D341Med (cell line): ENCODE measurements at places on chromosomes 1 and 21.

- DNase-seq = no peak
Observed at GRCh38 chr1:52709016-52709415, 10.9 kb upstream of the COA7 start.

DNA sequence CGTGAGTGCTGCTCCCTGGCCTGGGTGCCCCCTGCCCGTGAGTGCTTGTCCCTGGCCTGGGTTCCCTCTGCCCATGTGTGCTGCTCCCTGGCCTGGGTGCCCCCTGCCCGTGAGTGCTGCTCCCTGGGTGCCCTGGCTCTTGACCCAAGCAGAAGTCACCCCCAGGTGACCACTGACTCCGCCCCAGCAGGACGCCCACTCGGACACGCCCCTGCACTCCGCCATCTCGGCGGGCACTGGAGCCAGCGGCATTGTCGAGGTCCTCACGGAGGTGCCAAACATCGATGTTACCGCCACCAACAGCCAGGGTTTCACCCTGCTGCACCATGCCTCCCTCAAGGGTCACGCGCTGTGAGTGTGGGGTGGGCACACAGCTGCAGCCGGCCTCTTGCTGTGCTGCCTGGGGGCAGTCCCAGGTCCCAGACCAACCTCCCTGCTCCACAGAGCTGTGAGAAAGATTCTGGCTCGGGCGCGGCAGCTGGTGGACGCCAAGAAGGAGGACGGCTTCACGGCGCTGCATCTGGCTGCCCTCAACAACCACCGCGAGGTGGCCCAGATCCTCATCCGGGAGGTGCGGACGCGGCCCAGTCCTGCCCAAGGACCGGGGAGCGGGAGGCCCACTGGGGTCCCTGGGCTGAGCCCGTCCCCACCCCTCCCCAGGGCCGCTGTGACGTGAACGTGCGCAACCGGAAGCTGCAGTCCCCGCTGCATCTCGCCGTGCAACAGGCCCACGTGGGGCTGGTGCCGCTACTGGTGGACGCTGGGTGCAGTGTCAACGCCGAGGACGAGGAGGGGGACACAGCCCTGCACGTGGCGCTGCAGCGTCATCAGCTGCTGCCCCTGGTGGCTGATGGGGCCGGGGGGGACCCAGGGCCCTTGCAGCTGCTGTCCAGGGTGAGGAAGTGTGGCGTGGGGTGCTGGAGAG, 3.9 kb upstream of the MMP23B start:
- DNase-seq = no peak

- peak; percentile 22 for DNase-seq
Observed at GRCh38 chr1:113835686-113836290, 23.5 kb upstream of the RSBN1 start.

GRCh38 chr21:34319585-34319984, 44.2 kb upstream of the KCNE2 start:
- no peak for DNase-seq

DNA sequence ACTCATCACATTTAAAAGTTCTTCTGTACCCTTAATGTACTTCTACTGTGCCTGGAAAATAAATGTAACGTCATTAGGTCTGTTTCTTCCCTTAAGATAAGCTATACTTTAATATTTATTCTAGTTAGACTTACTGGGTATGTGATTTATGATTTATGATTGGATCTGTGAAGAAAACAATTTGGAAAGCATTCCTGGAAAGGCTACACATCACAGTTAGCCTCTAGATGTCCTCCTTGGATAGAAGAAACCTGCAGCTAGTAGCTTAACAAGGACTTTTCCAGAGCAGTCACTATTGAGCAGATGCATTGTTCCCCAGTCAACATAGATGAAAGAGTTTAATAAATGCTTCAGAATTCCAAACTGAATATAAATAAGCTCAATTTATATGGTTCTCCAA, 22.2 kb upstream of the ABL2 start:
- DNase-seq = peak; percentile 53

DNA sequence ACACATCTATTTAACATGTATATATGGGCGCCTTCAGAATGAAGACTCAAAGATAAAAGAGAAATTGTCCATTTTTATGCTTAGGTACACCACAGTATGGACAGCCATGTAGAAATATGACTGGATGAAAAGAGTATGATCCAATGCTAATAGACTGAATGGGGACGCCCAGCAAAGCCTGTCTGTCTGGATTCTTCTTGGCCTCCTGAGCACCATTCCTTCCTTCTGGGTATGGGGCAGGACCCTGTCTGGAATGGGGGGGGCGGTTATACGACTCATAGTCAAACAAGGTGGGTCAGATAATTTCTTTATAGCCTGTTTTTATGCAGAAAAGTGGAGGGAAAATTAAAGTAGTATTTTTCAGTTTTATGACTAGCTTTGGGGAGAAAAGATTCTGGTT, 81.2 kb upstream of the ABCD3 start:
- DNase-seq = no peak

DNA sequence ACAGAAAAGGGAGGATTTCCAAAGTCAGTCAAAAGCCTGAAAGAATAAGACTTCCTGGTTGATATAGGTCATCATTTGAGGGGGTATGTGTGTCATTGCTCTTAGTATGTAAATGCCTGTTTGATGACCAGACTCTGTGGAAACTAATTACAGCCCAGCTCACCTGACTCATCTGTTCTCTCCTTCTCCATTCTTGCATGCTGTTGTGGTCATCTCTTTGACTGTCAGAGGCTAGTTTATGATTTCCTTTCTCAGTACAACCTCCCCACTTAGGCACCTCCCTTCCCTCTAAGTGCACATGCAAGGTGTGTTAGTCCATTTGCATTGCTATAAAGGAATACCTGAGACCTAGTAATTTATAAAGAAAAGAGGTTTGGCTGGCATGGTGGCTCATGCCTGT, 2.4 kb upstream of the C1orf116 start:
- no peak for DNase-seq

DNA sequence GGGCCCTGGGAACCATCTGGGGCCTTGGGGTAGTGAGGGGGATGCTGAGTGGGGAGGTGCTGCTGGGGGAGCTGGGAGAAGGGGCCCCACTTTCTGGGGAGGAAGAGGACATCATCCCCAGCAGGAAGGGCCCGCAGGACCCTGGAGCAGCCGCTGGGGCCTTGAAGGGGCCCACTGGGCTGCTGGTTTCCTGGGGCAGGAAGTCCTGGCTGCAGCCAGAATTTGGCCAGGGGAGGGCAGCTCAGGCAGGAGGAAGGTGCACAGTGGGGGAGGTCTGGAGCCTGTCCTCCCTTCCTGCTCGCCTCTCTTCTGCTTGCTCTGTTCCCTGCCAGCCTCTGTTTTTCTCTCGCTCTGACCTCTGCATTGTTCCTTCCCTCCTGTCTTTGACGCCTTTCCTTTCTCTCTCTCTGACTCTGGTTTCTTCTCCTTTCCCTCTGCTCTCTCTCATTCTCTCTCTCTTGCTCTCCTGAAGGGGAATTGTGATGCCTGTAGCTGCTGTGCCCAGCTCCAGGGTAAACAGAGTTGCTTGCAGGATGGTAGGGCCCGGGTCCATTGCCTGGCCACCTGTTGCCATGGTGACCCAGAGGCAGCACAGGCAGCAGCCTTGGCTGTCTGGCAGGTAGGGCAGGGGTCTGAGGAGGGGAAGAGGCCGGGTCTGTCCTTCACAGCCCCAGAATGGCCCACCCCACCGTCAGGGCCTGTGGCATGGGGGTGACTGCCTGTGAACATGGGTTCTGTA, 23.9 kb downstream of the ACOT11 start:
- no peak for DNase-seq

DNA sequence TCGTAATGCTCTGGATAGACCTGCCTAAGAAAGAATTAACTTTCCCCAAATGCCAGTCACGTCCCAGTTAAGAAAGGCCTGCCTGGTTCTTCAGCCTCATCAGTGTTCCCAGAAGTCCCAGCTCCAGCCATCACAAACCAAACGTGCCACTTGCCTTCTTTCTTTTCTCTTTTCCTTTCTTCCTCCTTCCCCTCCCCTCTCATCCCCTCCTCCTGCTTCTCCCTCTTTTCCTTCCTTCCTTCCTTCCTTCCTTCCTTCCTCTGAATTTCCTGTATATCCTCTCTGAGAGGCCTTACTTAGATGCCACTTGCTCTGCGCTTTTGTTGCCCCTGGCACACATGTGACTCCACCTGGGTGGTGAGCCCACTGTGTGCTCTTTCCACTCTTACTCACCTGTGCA, 228.2 kb downstream of the NFIA start:
- DNase-seq = no peak

DNA sequence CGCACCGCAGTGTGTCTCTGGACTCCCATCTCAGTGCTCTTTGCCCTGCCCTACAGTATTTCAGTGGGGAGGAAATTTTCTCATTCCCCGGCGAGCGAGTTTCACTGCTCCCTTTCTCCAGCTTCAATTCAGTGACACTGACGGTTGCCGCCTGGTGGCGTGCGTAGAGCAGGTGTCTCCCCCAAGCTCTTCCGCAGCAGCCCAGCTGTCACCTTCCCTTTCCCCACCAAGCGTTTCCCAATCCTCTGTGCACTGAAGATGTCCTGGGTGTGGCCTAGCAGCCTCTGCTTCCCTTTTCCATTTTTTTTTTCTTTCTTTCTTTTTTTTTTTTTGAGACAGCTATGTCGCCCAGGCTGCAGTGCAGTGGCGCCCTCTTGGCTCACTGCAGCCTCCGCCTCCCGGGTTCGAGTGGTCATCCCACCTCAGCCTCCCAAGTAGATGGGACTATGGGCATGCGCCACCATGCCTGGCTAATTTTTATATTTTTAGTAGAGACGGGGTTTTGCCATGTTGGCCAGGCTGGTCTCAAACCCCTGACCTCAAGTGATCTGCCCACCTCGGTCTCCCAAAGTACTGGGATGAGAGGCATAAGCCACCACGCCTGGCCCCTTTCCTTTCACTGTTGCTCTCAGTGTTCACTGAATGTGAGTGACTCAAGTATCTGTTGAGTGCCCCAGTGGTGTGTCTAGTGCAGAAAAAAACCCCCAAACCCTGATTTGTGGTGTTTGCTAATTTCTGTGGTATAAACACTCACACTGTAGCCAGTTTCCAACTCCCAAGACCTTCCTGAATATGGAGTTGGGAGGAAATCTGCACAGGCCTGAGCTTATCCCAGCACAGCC, 30.1 kb downstream of the TNFRSF1B start:
- peak; percentile 77 for DNase-seq

- no peak for DNase-seq
Observed at GRCh38 chr1:165010418-165011070, 346.0 kb downstream of the LMX1A start.
